Fibroblast of skin of left quadriceps (primary cell): ENCODE measurements at places on chromosomes 16 and 17.
A peak's percentile ranks its signal among the peaks of the same experiment; 100 is the strongest.

GRCh38 chr17:82559566-82560251 lies 40.2 kb downstream of the FOXK2 start:
- no peak for DNase-seq

- no peak for DNase-seq
These were observed 454.9 kb downstream of the KCNJ2 start for GRCh38 chr17:70624211-70624610.

GRCh38 chr17:42002792-42003301 lies 14.4 kb downstream of the DNAJC7 start:
- DNase-seq = no peak

DNA sequence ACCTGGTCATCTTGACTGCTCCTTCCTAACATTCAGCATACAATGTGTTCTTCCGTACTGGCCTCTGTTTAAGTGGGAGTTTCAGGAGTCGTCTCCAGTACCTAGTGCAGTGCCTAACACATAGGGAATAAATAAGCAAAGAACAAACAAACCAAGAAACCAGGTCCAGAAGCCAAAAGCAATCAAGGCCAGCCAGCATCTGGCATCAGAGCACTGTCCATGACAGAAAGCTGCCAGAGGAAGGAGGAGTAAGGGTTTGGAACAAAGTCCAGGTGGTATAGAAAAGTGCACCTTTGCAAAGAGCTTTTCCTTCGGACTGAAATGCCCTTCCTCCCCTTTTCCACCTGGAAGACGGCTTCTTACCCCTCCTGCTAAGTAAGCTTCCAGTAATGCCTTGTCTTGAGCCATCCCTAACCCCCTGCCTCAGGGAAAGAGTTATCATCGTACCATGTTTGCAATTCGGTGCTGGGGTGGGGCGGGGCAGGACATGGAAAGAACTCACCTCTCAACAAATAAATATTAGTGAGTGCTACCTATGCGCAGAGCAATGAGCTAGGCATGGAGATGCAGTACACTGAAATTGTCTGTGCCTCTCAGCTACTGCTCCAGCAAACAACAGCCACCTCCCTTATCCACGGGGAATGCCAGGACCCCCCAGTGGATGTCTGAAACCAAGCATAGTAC lies 47.6 kb downstream of the C17orf67 start:
- no peak for DNase-seq

- DNase-seq = no peak
These were observed 8.3 kb downstream of the TEX2 start for GRCh38 chr17:64254755-64255154.

- DNase-seq = no peak
These were observed 366.9 kb downstream of the SLC39A11 start for GRCh38 chr17:72725433-72726068.

GRCh38 chr16:31712064-31712540 lies 161.5 kb upstream of the ZNF267 start:
- DNase-seq = no peak

- DNase-seq = no peak
These were observed 215.6 kb downstream of the GRIN2A start for GRCh38 chr16:9966569-9967157.

GRCh38 chr17:55672585-55673501 lies 49.8 kb downstream of the TMEM100 start:
- peak; percentile 47 for DNase-seq

DNA sequence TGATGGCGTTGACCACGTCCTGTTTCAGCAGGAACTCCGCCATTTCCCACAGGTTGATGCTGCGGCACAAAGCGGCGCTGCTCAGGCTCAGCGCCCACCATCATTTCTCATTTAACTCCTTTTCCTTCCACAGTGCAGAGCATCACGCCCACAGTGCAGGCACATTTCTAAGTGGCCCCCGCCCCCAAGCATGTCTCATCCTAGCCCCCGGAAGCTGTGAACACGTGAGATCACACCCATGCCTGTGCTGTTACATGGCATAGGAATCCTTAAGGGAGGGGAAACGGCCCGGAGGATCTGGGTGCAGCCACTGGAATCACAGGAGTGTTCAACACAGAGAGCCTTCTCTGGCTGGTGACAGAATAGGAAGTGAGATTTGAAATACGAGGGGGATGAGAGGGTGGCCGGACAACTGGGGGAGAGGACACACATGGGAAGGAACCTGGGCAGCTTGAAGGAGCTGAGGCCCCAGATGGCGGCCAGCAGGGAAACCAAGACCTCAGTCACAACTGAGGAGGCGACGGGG lies 4.7 kb downstream of the NAGPA start:
- DNase-seq = no peak

DNA sequence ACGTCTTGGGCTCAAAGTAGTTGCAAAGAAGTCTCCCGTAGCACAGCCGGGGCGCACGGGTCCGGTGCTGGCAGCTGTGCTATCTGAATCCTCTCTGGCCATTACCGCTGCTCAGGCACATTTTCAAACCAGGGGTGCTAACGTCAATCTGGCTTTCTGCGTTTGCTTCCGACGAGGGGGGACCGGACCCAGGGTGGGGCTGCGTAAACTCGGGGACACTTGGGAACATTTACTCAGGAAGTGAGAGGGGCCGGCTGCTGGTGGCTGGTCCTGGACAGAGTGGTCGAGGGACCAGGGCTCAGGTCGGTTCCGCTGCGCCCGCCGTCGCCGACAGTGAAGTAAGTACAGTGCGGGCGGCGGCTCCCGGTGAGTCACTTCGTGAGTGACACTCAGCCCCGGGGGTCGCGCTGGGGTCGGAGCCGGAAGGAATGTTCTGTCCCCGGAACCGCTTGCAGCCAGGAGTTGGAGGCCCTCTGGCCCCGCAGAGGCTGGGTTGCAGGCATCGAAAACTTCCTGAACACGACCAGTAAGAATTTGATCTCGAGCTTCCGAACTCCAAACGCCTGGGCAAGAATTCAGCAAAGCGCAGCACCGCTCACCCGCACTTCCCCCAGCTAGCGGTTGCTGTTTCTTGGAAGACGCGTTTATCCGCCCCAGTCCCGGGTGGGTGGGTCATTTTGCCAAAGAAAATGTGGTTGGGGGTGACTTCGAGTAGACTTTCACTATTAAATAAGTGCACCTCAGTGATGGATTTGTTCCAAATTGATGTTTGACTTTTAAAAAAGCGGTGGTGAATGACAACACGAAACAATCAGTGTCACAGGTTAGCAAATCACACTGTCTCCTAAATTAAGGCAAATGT lies 1.4 kb upstream of the HS3ST3B1 start:
- no peak for DNase-seq

- DNase-seq = no peak
These were observed 119.6 kb downstream of the PPM1E start for GRCh38 chr17:58875261-58875660.

GRCh38 chr17:38735161-38735997 lies 5.2 kb downstream of the CISD3 start:
- DNase-seq = no peak

GRCh38 chr17:48460052-48460451 lies 30.0 kb upstream of the SKAP1 start:
- no peak for DNase-seq

- peak; percentile 85 for DNase-seq
These were observed 3.3 kb upstream of the FBXL20 start for GRCh38 chr17:39404542-39405378.

GRCh38 chr17:4100883-4101756 lies 41.7 kb downstream of the ZZEF1 start:
- no peak for DNase-seq

GRCh38 chr17:66829883-66830282 lies 5.0 kb upstream of the CACNG5 start:
- no peak for DNase-seq

GRCh38 chr17:40862985-40863733 lies 3.9 kb downstream of the KRT12 start:
- DNase-seq = no peak

- peak; percentile 75 for DNase-seq
These were observed 77.2 kb downstream of the C17orf67 start for GRCh38 chr17:56756536-56756935.

DNA sequence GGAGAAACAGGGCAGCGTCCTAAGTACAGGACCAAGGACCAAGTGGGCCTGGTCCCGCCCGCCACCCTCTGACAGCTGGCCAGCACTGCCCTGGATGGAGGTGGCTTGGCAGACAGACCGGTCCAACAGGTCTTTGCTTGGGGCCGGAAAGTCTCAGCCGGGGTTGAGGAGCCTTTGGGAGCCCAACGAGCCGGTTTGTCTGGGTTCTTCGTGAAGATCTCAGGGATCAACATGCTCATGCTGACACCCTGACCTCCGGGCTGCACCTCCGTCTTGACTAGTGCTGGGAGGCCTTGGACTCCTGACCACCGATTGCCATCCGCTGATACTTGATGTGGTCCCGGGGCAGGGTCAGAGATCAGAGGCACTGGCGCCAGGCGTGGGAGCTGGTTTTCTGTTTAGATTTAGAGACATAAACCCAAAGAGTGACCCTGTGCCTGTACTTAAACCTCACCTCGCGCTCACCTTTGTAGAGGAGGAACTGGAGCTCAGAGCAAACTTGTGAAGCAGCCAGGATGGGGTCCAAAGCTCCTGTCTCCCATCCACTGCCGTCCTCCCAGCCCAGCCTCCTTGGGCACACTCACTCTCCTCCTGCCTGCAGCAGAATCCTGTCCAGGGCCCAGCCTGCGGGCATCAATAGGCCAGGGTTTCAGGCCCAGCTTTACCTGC lies 92.1 kb upstream of the GSE1 start:
- DNase-seq = no peak

DNA sequence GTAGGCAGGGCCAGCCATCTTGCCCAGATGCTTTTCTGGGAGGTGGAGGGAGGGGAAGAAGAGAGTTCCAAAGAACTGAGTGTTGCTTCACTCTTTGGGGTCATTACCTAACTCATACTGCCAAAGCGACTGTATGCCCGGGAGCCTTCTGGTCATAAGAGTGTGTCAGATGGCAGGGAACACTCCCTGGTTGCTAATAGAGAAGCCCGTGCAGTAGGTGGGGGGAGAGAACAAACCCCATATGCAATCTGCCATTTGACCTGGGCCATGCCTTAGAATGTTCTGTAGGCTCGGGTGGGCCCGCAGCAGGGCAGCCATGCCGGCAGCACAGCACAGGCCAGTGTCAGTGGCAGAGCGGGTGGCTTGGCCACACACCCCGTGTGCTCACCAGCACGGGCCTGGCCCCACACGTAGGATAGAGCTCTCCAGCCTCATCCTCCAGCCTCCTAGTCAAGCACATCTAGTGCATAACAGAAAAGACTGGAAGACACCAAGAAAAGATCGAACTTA lies 120.5 kb downstream of the SOCS1 start:
- no peak for DNase-seq

DNA sequence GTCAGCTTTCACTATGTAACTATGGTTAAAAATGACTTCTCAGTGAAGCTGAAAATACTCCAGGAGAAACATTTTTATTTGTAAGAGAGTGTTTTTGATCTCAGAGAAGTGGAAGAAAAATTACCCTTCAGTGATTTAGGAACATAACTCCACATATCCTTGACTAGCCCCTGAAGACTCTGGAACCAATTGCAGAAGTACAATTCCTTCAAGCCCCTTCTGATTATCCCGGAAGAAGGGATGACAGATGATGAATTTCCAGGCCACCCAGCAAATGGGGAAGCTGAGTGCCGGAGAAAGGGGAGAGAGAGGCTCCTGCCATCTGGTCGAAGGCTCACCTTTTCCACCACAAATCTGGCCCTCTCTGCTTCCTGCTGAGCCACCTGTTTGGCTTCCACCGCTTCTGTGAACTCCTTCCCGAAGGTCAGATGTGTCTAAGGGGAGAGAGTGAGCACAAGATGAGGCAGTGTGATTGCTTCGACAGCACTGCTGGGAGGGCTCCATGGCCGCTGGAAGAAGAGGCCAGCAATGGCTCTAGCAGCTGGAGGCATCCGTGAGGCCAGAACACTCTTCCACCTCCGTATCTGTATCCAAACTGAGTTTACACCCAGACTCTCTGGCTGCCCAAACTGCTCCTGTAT lies 8.1 kb downstream of the PHB1 start:
- DNase-seq = no peak

- DNase-seq = peak; percentile 20
These were observed 83.8 kb upstream of the CCL2 start for GRCh38 chr17:34171245-34171818.

DNA sequence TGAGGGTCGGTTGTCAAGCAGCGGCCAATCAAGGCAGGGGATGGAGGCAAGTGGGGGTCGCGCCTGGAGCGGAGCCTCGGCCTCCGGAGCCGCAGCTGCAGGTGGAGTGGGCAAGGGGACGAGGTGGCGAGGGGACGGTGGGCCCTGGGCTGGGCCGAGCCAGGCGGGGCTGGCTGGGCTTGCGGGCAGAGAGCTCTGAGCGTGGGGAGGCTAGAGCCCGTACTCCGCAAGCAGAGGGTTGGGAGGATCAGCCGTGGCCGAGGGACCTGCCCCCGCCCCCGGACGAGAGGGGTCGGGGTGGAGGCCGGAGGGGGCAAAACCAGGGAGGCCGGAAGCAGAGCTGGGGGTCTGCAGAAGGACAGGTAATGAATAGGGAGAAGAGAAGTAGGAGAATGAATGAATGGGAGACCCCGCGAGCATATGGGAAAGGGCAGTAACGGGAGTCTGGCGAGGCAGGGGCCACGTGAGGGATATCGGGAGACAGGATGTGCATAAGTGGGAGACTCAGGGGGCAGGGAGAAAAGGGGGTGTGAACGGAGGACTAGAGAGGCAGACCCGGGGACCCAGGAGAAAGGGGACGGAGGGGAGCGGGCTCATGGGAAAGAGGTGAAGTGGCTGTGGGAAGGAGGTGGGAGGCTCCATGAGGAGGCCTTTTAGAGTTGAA lies at the start of gene KATNB1:
KATNB1 (plus strand) TSS at position 16 of the 664 bp plus-strand sequence. CDS start 1,474 bp downstream, outside the sequence.
- no peak for DNase-seq

DNA sequence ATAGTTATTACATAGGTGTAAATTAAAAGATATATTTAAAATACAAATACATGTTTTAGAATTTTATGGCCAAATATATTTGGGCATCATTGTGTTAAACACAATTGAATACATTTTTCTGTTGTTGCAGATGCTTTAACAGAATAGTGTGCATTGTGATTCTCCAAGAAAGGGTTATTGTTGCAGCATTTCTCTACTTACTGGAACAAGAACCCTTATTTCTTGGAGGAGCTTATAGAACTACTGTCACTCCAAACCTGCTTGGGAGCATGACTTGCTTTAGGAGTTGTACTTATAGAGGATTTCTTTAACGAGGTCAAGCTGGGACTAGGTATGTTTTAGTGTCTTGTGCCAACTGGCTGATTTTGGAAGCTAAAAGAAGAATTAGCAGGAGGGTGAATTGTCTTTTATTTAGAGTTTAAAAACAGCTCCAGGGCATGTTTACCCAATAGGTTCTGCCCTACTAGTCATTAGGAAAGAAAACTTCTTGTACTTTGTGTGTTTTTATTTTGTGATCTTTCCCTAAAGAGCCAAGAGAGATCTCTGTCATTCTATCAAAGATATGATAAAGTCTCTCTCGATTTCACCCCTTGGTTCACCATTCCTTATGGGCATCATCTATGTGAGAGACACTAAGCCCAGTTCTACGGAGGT lies 279.8 kb upstream of the SALL1 start:
- DNase-seq = no peak

GRCh38 chr17:40348562-40349476 lies 15.7 kb downstream of the GJD3 start:
- DNase-seq = no peak
